SW 1271 (cell line): ENCODE measurements at places on chromosomes 11 and 22.

DNA sequence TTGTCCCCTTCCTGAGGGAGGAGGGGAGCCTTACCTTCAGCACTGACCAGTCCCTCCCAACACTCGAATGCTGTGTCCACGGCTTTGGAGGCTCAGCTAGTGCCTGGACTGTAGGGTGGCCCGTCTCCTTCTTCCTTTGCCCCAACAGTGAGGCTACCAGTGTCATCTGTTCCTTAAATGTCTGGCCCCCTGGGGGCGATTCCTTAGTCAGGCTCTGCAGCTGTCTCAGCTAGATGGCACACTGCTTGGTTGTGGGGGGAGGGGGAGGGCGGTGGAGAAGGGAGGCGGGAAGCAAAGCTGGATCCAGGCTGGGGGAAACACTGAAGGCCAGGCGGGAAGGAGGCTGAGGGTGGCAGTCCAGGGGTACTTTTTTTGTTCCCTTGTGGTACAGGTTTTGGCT lies at the start of gene IGSF22:
Gene IGSF22 (minus strand): TSS at position 149 of the 400 bp plus-strand sequence. CDS start 1,952 bp downstream, outside the sequence.
- DNase-seq, result no peak

GRCh38 chr22:22464541-22465054 lies 43.9 kb downstream of the ZNF280B start:
- DNase-seq, result no peak

- DNase-seq, result no peak
These were observed 2.0 kb upstream of the CASTOR1 start for GRCh38 chr22:30291058-30291892.

DNA sequence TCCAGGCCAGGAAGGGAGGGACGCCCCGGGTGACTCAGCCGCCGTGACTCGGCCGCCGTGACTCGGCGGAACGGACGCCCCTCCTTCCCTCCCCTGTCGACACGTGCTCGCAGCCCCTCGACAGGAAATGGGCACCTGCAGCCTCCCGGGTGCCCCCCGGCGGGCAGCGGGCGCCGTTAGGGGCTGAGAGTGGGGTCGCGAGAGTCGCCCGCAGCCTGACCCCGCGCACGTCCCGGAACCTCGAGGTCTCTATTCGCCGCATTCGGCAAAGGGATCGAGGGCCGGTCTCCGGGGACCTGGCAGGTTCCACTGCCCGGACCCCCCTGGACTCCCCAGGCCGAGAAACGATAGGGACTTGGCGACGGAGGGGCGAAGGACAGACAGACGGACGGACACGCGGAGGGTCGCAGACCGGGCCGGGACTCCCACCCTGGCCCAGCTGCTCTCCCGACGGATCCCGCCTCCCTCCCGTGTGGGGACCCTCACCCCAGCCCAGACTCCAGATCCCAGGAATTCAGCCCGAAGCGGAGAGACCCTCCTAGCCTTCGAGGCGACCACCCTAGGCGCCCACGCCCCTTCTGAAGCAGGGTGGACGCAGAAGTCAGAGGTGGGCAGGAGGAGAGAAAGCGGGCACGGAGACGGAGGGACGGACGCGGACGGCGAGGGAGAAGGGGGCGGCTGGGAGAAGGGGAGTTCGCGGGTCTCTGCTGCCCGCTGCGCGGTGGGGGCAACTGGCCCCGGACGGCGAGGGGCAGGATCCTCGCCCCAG lies 648 bp downstream of the FOSL1 start:
- DNase-seq, result peak; percentile 63
